ENCODE measurements at places on chromosomes 16 and 17.

GRCh38 chr17:42285346-42286050, 2.8 kb upstream of the STAT5A start:
- DNase-seq = no peak

- no peak for DNase-seq
Observed at GRCh38 chr16:58045096-58045495, 19.5 kb downstream of the MMP15 start.

DNA sequence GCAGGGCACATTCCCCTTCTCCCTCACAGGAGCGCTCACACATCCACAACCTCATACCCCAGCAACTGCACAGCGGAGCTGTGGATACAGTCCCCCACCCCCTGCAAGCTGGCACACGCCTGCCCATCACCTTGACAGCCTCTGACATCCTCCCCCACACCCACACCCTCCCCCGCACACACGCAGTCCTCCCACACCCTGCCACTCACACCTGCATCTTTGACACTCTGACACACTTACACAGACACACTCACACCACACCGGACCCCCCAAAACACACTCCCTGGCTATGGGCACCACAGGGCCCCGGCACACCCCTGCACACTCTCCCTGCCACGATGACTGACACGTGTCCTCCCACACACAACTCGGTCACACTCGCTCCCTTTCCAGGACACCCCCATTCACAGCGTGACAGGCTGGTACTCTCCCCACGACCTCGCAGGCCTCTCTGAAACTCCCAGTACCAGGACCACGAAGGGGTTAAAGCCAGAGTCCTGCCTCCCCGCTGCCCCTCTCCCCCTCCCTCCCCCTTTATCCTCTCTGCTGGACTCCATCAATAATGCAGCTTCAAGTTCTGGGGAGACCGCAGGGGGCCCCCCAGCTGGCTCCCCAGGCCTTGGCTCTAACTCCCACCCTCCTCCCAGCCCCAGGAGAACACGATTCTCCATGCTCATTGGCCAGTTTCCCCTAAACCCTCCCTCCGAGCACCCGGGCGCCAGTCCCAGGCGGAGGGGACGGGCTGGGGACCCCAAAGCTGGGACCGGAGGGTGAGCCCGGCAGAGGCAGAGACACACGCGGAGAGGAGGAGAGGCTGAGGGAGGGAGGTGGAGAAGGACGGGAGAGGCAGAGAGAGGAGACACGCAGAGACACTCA, at the start of gene PPP1R1B:
Gene PPP1R1B (plus strand): TSS at position 782 of the 876 bp plus-strand sequence. CDS start 441 bp downstream, outside the sequence.
- no peak for DNase-seq

- DNase-seq = no peak
Observed at GRCh38 chr17:72646176-72646575, 446.3 kb downstream of the SLC39A11 start.

GRCh38 chr17:9367156-9367555, 208.5 kb downstream of the STX8 start:
- DNase-seq = no peak

DNA sequence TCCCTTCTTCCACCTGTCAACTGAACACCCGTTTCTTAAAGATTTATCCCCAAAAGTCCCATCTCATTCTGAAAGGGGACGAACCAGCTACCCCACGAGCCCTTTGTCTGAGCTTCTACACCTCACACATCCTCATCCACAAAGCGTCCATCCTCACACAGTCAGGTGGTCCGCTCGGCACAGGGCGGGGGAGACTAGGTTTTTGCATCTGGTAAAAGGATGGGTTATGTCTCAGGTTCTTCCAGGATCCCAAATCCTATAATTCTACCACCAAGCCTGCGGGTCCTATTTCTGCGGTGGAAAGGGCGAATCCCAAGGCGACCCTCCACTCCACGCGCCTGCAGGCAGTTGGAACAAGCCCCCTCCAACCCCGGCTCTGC, 458 bp downstream of the GFOD2 start:
- peak; percentile 6 for DNase-seq

GRCh38 chr16:9049241-9049640, 42.2 kb upstream of the HAPSTR1 start:
- no peak for DNase-seq

- no peak for DNase-seq
Observed at GRCh38 chr16:55499281-55499680, 9.6 kb upstream of the LPCAT2 start.

DNA sequence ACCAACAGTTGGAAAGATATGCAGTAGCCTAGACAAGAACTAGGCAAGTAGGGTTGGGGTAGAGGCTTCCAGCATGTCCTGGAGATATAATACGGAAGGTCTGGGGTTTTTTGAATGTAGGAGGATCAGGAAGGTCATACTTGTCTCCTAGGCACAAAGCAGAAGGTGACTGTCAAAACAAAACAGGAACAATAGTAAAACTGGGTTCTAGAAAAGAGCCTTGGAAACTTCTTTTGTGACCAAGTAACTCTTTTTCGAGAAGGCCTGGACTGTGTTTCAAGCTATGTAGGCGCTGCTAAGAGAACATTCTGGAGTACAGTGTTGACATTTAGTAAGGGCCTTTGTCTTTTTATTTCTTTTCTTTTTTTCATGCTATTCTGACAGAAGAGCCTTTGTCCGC, 26.9 kb upstream of the TENT4B start:
- no peak for DNase-seq

GRCh38 chr16:25038239-25038954, 23.2 kb upstream of the ARHGAP17 start:
- DNase-seq = no peak

DNA sequence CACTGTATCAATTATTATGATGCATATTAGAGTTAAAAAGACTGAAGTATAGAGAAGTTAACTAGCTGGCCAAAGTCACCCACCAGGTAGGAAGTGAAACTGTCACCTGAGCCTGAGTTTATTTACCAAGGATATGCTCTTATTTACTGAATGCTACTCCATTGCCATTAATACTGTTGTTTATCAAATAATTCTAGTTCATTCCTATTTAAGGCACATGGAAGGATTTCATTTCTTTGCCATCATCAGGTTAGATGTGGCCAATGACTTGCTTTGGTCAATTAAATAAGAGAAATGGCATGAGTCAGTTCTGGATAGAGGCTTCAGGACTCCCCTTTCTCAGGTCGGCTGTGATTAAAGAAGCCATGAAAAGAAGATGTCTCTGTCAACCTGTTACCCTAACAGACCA, 169.6 kb downstream of the KCNJ2 start:
- DNase-seq = no peak

- no peak for DNase-seq
Observed at GRCh38 chr17:74921026-74921681, 1.9 kb downstream of the USH1G start.

DNA sequence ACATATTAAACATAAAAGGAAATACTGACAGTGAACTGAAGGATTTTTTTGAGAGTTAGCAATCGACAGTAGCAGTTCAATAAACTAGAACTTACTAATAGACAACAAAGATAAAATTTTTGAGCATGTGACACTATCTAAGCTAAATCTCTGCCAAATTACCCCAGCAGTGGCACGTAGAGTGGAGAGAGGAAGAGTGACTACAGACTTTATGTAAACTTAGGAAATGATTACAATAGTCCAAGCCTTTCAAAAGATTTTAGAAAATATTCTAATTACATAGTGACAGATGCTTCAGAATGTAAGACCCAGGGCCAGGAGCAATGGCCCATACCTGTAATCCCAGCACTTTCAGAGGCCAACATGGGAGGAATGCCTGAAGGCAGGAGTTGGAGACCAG, 52.4 kb downstream of the CFDP1 start:
- no peak for DNase-seq

DNA sequence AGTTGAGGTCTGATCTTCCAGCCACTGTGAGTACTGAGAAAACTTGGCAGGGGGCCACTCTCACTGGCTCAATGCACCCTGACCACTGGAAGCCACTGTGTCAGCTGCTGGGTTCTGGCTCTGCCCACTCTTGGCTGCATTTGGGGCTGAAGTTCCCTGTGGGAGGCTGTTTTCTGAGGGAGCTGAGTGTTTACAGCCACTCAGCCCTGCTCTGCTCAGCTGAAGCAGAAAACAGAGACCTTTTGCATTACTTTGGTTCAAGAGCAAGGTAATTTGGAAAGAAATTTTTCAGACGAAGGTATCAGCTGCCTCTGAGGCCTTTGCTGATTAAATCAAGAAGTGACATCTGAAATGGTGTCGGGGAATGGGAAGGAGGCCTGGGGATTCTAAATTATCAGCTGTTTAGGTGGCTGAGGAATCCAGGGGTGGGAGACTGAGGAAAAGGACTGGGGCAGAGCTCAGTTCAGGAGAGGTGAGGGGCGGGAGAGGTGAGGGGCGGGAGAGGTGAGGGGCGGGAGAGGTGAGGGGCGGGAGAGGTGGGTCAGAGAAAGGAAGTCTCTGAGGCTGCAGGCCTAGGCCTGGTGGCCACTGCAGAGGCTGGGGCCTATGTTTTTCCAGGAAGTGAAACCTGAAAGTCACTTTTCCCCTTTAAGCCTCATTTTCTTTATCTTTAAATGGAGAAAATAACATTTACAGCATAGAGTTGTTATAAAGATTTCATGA, at the start of gene ACSM5:
Gene ACSM5 (plus strand): TSS at position 137 of the 723 bp plus-strand sequence. CDS start 1,951 bp downstream, outside the sequence.
- no peak for DNase-seq

GRCh38 chr16:29022196-29022595, 37.3 kb downstream of the LAT start:
- DNase-seq = no peak

GRCh38 chr17:68954146-68954896, 871 bp downstream of the ABCA8 start:
- DNase-seq = no peak

GRCh38 chr17:76523084-76524037, 14.1 kb downstream of the CYGB start:
- peak; percentile 72 for DNase-seq

DNA sequence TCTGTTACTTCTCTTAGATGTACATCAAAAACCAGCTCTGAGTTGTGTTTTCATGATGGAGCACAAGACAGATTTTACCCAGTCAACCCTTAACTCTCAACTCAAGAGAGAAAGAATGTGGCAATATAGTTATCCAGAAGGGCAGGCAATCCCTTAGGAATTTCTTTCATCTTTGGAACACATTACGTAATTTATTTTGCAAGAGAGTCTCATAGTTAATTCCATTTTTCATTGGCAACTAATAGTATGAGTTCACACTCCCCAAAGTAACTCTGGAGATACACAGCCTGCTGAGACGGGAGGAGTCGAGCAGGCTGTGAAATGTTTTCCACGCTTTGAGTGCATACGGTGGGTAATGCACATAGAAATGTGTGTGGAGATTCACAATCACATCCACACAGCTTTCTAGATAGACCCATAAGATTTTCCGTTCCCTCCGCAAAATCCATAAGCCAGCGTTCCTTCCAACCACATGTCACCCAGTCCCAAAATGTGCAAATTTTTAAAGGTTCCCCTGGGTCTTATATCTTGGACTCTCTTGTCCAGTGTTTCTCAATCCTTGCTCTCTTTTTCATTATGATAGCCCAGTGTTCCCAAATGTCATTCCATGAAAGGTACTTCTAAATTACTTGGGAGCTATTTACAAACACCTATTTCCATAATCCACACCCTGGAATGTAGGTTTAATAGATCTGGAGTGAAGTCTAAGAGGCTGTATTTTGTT, 8.4 kb upstream of the CDRT4 start:
- DNase-seq = no peak

DNA sequence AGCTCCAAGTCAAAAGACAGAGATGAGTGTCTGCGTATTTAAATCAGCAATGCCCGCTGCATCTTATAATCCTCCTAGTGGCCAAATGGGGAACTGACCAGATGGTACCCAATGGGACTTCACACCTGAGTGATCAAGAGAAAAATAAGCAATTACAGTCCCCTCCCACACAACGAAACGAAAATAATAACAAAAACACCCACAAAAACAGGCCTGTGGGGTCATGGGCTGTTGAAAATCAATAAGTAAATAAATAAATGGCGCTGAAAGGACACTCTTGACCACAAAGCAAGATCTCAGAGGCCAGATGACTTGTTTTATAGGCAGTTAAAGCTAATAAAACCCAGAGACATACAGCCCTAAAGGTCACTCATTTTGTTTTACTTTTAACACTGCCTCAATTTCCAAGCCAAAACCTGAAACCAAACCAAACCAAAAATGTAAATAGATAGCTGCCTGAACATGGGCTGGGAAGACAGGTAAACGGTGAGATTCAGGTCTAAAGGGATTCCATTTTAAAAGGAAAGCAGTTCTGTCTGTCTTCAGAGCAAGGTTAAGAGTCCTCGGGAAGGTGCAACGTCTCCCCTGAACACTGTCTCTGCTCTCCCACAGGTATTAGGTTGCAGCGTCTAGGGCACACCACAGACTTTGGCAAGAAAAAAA, 1.3 kb downstream of the ZNF821 start:
- no peak for DNase-seq

DNA sequence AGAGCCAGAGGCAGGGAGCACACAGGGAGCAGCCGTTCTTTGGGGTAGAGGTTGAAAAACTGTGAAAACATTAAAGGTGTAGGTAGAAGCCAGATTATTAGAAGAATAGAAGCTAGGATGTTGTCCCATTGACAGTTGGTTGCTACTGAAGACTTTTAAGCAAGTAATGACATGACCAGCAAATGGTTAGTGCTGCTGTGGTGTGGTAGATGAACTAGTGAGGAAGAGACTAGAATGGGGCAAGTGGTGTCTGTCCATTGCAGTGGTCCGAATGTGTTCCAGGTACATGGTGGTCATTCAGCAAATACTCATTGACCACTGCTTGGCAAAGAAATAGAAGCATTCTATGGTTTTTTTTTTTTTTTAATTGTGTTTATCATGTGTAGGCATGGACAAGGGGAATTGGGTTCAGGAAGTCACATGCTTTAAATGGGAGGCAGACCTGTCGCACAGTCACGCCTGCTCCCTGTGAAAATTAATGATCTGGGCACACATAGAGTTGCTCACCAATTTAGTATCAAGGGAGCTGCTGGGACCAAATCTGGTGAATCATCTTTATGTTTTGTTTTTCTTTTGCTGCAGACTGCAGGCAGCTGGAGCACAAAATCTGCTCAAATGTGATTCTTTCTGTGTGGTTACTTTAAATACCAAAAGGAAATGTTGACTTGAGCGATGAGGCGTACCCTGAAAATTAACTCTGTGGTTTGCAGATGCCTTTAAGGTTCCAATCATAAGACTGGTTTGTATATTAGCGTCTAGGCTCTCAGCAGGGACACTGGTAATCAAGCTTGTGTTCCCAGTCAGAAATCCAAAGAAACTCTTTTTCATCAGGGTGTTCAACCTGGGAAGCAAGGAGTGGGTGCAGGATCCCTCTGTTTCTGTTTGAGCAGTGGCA, 30.7 kb downstream of the YPEL2 start:
- DNase-seq = no peak

- no peak for DNase-seq
Observed at GRCh38 chr17:44074231-44074910, 3.8 kb downstream of the G6PC3 start.

GRCh38 chr17:70086516-70086915, 11.5 kb downstream of the KCNJ16 start:
- no peak for DNase-seq

GRCh38 chr17:20262226-20263114, 204.9 kb downstream of the LGALS9B start:
- DNase-seq = no peak

DNA sequence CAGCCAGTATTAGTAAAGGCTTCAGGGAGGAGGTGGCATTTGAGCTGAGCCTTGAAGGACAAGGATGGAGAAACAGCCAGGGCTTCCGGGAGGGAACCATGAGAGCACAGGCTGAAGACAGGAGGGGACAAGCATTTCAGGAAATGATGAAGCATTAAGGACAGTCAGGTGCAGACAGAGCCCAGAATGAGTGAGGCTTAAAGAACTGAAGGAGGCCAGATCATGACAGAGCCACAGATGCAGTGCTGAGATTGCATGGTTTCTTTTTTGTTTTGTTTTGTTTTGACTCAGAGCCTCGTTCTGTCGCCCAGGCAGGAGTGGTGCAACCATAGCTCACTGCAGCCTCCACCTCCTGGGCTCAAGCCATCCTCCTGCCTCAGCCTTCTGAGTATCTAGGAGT, 211.5 kb downstream of the SOX9 start:
- DNase-seq = no peak

All from stimulated activated CD4-positive, alpha-beta T cell treated with anti-CD3 and anti-CD28 coated beads, Interleukin-1b, Interleukin-23, amount 100 ng/mL, for 4 hours (primary cell).